ENCODE measurements at places on chromosomes 12 and 14.

DNA sequence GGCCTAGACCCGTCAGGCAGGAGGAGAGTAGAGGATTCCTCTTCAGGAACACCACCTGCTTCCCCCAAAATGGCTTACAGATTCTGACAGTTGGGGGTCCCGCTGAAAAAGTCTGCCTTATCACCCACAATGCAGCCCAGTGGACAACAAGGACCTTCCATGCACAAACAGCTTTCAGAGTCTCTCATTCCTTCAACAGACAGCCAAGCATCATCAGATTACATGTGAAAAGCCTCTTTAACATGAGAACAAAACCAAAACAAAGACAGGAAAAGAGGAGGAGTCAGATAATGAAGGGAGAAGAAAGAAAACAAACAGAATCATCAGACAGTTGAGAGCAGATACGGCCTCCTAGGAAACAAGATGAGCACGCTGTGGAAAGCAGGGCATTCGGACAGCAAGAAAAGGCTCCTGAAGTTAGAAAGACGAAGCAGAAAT lies 18.3 kb downstream of the KCTD10 start:
- DNase-seq = no peak

GRCh38 chr12:43208627-43209026 lies 343.4 kb downstream of the ADAMTS20 start:
- DNase-seq = peak; percentile 50

GRCh38 chr12:24997970-24998582 lies 49.2 kb upstream of the BCAT1 start:
- peak; percentile 75 for DNase-seq

- DNase-seq = no peak
Measured at GRCh38 chr14:78455896-78456435, 285.8 kb downstream of the NRXN3 start.

DNA sequence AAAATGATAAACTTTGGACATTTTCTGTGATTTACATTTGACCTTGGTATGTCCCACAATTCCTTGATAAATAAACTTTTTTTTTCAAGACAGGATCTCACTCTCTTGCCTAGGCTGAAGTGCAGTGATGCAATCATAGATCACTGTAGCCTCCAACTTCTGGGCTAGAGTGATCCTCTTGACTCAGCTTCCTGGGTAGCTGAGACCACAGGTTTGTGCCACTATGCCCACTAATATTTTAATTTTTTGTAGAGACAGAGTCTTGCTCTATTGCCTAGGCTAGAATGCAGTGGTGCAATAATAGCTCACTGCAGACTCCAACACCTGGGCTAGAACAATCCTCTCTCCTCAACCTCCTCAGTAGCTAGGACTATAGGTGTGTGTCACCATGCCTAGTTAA lies 79.1 kb upstream of the PTGDR start:
- no peak for DNase-seq

- DNase-seq = no peak
Measured at GRCh38 chr12:57044889-57045288, 5.0 kb downstream of the MYO1A start.

DNA sequence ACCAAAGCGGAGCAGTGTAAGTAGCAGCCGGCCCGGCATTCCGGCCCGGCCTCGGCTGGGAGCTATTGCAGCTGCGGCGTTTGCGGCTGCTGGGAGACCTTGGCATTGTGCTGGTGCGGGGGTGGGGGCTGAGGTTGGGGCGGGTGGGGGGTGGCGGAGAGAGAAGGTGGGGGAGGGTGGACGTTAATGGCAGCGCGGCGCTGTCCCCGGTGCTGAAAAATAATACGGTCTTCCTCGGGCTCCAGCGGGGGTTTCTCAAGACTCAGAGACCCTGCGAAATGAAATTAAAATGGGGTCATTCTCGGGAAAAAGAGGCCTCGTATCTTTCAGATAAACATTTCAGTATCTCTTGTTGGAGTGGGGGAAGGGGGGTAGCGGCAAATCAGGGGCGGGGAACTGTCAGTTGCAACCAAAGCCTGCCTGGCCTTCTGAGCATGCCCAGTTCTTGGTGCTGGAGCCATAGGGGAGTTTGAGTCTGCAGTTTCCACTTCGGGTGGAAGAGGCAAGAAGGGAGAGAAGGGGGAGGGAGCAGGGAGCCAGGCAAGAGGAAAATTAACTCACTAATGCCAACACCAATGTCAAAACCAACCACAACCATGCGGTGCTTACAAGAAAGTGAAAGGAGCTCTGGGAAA lies 414 bp downstream of the UNC79 start:
- DNase-seq = no peak

DNA sequence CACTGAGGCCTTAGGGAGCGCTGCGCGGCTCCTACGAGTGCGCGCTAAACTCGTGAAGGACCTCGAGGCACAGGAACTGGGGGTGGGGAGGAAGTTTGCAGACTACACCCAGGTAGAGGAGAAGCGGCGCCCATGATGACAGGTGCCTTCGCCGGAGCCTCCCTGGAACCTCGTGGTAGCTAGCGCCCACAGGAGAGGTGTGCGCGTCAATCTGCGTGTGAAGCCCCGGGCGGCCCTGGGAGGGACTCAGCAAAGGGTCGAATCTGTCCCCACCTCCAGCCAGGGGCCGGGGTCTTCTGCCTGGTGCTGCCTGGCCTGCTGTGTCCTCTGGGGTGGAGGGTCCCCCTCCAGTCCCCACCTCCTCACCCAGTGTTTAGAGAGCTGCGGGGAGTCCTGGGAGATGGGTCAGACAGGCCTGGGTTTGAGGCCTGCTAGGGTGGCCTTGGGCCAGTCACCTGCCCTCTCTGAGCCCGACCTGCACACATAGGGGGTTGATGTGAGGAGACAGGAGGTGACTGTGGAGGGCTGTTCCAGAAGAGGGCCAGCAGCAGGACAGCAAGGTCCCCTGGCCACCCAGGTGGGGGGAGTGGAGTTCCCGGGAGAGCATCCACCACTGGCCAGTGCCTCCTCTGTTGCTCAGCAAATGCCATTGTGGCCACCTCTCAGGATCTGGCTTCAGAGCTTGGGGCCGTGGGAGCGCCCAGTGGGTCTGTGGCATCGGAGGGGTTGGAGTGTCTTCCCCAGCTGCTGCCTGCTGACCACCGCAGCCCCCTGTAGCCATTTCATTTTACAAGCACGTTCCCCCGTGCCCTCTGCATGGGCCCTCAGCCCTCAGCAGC lies 20.2 kb upstream of the KIF26A start:
- DNase-seq = no peak

DNA sequence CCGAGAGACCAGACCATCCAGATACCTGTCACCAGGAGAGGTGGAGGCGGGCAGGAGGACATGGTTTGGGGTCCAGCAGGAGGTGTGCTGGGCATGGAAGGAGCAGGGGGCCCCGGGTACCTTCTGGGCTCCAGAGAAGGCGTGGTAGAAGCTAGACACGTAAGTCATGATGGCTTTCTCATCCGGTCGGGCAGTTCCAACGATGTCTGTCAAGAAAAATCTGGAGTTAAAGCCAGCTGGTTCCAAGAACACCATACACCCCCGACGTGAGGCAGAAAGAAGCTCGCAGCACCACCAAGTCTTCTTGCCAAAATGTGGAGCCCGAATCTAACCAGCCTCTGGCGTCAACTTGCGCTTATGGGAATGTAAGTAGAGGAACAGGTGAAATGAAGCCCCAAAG lies 76.7 kb downstream of the ACTN1 start:
- DNase-seq = no peak

DNA sequence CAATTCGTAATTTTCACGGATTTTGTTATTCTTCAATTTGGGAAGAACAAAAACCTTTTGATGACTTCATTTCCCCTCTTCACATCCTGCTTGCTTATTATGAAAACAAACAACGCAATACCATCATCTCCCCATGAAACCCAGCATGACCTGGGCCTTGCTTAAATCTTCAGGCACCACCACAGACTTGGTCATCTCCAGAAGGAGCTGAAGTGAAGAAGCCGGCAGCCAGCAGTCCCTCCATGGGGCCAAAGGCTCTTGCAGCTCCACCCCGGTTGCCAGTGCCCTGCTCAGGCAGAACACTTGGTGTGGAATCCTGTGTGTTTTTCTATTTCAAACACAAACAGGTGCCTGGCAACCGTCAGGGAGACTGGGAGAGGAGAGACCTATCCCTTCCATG lies 982.9 kb upstream of the TMEM132C start:
- peak; percentile 71 for DNase-seq

GRCh38 chr14:56587701-56588100 lies 8.1 kb downstream of the TMEM260 start:
- no peak for DNase-seq
